Right forelimb (tissue), 1 donor: ENCODE measurements at places on chromosomes 2 and 18.
A peak's percentile ranks its signal among the peaks of the same experiment; 100 is the strongest.

DNA sequence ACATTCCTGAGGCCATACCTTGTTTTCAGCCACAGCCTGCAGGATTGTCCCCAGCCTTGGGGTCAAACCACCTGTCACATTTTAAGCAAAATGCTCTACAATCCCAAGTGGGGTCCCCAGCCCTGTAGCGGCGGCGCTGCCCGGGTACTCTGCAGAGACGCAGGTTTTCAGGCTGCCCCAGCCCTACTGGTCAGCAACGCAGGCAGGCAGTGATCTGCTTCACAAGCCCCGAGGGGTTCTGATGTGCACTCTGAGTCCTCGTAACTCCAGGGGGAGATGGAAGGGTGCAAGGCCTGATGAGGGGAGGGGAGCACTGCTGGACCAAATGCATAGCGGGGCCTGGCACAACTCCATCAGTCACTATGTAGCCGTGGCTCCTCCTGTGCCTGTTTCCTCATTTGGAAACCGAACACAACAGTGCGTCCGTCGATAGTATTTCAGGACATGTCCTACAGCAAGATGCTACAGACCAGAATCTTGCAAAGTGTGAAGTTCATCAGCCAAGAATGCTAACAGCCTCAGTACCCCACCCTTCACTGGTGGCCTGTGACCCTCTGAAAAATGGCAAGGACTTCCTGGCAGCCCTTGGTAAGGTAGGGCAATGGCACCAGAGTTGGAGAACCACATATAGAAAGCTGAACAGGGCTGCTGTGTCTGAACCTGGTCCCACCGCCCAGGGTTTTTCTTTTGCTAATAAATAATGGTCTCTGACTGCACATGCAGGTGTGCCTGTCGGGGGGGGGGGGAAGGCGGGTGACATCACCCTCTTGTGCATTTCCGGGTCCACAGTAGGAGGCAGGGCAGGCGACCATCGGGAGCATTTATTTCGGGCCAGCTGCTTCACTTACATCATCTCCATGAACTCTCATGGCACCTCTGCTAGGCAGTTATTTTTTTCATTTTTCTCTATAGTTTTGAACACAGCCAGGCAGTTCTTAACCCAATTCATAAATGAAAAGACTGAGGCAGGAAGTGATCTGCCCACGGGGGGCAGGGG is 50.6 kb upstream of the TFCP2L1 start:
- DNase-seq = no peak

- no peak for DNase-seq
Observed at GRCh38 chr2:96107708-96108065, 8.7 kb downstream of the ADRA2B start.

GRCh38 chr2:108184419-108184818 is 55.3 kb upstream of the SULT1C3 start:
- DNase-seq = no peak

DNA sequence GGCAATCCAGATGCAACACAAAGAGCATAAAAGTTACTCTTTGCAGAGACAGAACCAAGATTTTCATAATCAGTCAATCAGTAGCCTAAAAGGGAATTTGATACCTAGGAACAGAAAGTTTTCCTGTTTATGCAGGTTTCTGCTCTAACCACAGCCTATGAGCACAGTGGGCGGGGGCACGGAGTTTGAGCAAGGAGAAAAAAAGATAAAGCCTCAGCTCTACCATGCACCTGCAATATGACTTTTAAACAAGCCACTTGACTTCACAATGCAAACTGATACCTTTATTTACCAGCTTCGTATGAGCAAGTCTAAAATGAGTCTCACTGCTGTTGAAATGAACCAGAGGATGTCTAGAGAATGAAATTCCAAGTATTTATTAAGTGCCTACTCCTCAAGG is 5.6 kb upstream of the LRATD1 start:
- DNase-seq = no peak

DNA sequence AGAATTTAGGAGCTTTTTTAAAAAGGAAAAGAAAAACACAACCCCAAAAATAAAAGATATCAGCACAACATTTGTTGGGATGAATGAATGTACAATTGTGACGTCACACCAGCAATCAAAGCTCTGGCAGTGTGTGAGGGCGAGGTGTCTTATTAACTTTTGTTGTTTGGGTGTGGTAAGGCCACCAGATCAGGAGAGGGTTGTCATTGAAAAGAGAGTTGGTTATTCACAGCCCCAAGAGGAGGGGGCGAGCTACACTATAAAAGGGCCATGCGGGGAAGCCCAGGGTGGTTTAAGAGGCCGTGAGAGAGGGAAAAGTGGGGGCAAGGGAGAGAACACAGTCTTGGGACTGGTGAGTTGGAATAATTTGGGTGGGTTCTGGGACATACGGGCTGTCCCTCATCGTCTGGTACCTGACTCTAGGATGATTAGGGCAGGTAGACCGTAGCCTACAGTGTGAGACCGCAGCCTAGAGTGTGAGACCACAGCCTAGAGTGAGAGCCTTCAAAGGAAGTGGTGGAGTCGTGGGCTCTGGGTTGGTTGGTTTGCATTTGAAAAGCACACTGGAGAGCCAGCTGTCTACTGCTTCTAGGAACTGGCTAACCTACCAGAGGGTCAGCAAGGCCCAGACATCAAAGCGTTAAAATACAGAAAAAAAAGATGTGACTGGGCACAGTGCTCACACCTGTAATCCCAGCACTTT is 128.4 kb downstream of the INO80D start:
- DNase-seq = no peak

DNA sequence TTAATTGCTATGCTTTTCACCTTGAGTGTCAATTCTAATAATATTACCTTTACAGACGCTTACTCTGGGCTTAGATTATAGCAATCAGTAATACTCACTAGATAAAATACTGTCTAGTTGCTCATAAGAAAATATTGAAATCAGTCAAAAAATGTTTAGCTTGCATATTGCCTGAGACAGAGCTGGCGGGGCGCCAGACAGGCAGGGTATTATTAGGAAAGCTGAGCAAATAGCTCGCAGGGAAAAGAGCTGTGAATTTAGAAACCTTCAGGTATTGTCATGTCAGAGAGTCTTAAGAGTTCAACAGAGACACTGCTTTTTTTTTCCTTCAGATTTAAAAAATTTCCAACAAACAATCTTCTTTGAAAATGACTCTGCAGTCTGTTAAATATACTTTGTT is 118.4 kb downstream of the MEIS1 start:
- DNase-seq = no peak

DNA sequence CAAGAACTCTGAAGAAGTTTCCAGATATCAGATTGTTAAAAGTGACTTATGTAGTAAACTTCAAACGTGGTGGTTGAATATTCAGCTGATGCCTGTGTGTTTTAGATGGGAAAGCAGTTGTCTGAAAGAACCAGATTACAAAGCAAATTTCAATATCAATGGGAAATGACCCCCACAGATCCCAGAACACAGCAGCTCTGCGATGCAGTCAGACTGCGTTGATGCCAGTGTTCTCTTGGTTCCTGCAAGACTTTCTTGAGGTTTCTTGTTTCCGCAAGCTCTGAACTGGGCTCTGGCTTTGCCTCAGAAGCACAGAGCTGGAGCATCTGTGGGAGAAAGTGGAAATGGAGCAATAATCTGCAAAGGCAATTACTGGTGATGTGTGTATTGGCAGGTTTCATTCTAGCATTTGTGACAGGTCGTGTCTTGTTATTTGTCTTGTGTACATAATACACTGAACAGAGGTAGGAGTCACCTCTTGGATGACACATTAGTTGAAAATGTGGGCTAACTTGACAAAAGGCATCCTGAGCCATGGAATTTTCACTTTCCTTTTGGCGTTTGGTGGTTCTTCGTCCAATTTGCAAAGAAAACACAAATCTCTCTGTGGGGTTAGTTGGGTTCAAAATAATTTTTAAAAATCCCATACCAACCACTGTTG is 10.8 kb upstream of the LYPD6B start:
- no peak for DNase-seq

GRCh38 chr2:239201531-239201876 is 199.3 kb downstream of the HDAC4 start:
- peak; percentile 77 for DNase-seq
